ENCODE measurements at places on chromosomes 16 and 17.

DNA sequence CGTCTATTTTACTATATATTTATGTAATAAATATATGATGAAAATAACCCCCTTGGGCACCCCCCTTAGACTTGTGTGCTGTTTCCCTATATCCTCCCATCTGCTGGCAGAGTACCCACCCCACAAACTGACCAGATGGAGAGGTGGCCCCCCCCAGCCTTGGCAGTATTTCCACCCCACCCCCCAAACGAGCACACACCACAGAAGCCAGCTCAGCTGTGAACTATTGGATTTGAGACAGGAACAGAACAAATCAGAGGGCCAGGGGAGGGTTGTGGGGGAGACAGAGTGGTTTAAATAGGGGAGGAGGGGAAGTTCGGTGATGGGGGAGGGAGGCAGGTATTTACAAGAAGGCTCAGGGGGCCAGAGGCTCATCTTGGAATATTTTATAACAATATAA is 7.8 kb downstream of the NR1D1 start:
- DNase-seq: no peak

DNA sequence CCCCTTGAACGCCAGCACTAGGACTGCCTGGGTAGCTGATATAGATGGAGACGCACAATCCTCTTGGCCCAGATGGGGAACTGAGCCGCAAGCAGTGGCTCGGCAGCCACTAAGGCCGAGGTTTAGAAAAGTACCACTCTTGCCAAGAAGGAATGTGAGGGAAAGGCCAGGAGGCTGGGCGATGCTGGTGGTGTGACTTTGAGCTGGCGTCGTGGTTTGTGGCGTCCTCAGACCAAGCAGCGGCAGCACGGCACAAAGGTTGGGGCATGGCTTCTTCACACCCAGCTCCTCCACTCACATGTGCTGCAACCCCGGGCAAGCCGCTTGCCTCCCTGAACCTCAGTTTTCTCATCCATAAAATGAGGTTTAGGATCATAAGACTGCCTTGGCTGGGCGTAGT is 15.6 kb downstream of the DCAKD start:
- no peak for DNase-seq

GRCh38 chr17:14458724-14459123 is 157.8 kb downstream of the HS3ST3B1 start:
- no peak for DNase-seq

- DNase-seq: no peak
These were observed 160.6 kb upstream of the RPL38 start for GRCh38 chr17:74042744-74043486.
